ENCODE measurements at places on chromosomes 7 and 10.

GRCh38 chr10:71090801-71091200 is 121.6 kb upstream of the UNC5B start:
- no peak for DNase-seq

DNA sequence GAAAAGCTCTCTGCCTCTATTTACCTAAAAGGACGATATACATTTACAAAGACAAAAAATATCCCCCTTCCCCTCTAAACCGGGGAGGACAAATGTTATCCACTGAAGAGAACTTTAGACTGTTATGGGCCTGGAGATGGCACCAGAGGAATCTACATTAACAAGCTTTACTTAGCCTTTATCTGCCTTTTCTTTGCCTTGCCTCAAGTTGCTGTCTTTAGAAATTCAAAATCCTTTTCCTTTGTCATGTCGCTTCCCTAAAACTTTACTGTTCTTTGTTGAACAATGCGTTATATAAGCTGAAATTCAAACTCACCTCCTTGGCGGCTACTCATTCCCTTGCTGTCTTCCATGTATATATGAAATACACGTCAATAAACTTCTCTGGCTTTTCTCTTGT is 405.0 kb downstream of the PCDH15 start:
- DNase-seq = no peak

DNA sequence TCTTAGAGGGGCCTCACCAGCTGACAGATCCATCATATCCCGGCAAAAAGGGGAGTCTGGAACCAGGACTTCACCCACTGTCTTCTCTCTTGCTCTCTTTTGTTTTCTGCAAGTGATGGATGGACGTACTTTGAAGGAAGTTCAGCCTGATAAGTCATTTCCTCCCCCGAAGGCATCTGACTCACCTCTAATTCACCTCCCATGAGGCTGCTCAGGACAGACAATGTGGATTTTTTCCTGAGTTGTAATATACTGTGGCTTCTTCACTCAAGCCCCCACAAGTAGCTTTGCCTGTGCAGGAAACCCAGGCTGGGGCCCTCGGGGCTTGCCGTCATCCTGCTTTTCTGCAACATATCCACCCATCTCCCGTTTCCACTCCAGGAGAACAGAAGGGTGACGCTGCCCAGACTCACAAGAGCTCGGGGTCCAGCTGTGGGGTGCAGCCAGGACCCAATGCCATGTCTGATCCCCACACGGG is 70.4 kb downstream of the ASB13 start:
- DNase-seq = no peak

- no peak for DNase-seq
Observed at GRCh38 chr10:3477683-3478082, 305.1 kb upstream of the PITRM1 start.

DNA sequence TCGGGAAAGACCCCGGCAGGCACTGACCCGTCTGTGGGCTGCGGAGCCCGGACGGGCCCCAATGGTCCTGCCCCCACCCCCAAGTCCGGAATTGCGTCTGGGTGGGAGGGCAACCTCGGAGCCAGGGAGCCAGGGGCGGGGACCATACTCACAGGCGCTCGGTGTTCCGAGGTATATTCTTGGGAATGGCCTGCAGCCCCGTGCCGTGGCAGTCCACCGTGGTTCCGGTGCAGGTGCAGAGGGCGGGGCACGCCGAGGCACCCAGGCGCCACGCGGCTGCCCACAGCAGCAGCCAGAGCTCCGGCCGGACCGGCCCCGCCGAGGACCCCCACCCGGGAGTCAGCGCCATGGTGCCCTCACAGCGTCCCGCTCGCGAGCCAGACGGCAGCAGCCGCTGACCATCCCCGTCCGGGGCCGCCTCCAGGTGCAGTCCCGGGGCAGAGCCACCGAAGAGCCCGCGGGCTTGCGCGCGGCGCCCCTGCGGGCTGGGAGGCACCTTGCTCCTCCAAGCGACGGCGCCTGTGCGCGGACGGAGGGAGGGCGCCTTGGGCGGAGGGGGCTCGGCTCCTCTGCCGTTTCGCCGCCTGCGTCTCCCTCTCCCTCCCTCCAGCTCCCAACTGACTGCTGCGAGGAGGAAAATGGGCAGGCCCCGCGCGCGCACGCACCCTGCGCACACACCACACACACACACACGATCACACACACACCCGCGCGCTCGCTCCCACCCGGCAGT is at the start of gene SLIT1:
TSS of gene SLIT1 (minus strand) at position 634 of the 733 bp plus-strand sequence. CDS start at position 349, 285 bp downstream.
- no peak for DNase-seq

DNA sequence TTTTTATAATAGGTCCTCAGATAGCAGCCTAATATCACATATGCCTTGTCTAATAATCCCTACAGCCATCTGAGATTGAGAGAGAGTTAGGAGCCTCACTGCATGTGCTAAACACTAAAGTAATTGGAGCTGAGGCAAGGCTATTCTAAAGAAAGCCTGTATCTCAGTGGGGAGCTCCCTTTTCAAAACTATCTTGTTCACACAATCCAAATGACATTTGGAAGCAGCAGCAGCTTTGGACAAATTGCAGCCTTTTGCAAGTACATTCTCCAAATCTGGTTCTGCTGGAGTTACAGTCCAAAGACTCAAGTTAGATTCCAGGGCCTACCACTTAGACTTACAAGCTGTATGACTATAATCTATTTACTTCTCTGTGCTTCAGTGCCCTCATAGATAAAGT is 104.5 kb downstream of the MACC1 start:
- no peak for DNase-seq

DNA sequence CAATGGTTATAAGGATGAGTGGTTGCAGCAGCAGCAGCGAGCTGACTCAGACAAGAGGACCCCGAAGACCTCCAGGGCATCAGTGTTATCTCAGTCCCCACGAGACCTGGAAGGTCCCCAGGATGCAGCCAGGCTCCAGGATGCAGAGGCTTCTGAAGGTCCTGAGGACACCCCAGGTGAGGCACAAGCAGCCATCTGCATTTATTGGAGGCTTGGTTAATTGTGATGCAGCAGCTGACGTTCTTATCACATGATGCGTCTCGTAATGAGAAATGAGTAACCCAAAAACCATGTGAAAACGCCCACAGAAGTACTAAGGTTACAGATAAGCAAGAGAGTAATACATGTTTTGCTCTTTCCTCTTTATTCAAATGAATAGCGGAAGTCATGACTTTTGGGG is 17.4 kb downstream of the C7orf57 start:
- no peak for DNase-seq

GRCh38 chr7:96747418-96747940 is 37.8 kb upstream of the SEM1 start:
- DNase-seq = no peak

GRCh38 chr7:85154282-85154937 is 32.4 kb downstream of the SEMA3D start:
- no peak for DNase-seq

- no peak for DNase-seq
Observed at GRCh38 chr10:5816170-5816569, 2.9 kb upstream of the GDI2 start.

- DNase-seq = no peak
Observed at GRCh38 chr7:127858915-127859189, 172.4 kb downstream of the LRRC4 start.

DNA sequence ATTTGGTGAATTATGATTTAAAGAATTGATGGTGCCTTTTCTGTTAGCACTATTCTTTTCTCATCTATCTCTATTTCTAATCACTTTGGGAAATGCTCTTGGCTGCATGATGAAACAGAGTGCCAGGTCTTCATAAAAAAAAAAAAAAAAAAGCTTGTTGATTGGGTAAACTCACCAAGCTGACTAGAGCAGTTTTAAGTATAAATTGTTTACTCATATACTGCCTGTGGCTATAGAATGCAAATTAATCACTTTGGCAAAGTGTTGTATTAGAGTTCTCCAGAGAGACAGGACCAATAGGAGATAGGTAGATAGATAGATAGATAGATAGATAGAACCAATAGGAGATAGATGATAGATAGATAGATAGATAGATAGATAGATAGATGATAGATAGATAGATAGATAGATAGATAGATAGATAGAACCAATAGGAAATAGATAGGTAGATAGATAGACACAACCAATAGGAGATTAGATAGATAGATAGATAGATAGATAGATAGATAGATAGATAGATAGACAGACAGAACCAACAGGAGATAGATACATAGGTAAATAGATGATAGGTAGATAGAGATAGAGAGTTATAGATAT is 20.1 kb upstream of the TBXAS1 start:
- DNase-seq = no peak

DNA sequence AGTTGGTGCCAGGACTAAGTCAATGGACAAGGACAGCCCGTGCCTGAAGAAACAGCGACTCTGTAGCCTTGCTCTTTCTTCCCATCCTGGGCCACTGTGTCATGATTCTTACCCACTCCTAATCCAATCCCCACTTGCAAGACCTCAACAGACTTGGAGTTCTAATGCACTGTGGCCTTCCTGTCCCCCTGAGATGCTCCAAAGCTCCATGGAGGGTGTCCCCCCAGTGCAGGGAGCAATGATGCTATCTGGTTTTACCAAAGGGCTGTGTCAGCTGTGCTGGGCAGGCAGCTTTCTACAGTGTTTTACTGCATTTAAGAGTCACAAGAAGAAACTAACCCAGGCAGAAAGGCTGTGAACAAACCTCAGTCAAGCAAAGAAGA is 108.1 kb downstream of the PRKAG2 start:
- DNase-seq = no peak

- no peak for DNase-seq
Observed at GRCh38 chr10:63146503-63146902, 13.4 kb downstream of the NRBF2 start.

- no peak for DNase-seq
Observed at GRCh38 chr10:33553748-33554571, 219.5 kb upstream of the NRP1 start.

GRCh38 chr7:47416492-47417480 is 165.1 kb downstream of the TNS3 start:
- DNase-seq = no peak

DNA sequence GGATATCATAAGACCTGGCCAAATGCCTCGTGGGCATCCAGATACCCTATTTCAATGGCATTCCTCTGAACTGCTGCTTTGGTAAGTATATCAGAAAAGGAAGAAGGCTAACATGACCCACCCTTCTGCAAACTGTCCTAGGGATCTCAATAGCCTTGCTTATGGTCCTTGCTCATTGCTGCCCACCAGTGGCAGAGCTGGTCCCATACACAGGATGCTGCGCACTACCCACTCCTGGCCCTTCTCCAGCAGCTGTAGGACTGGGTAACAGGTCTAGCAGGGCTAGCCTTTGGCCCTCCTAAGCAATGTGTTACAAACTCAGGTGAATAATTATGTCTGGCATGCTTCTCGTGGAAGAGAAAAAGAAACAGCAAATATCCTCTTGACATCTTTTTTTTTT is 72.5 kb downstream of the C10orf90 start:
- no peak for DNase-seq

- DNase-seq = no peak
Observed at GRCh38 chr7:144513334-144513733, 109.8 kb upstream of the NOBOX start.

- peak; percentile 22 for DNase-seq
Observed at GRCh38 chr10:92290076-92290836, 622 bp downstream of the CPEB3 start.

GRCh38 chr7:71354716-71355115 is 222.8 kb downstream of the GALNT17 start:
- no peak for DNase-seq
